ENCODE measurements at places on chromosomes 16 and 17.
A peak's percentile ranks its signal among the peaks of the same experiment; 100 is the strongest.

- no peak for DNase-seq
Measured at GRCh38 chr17:1961189-1961588, 63.9 kb downstream of the RTN4RL1 start.

DNA sequence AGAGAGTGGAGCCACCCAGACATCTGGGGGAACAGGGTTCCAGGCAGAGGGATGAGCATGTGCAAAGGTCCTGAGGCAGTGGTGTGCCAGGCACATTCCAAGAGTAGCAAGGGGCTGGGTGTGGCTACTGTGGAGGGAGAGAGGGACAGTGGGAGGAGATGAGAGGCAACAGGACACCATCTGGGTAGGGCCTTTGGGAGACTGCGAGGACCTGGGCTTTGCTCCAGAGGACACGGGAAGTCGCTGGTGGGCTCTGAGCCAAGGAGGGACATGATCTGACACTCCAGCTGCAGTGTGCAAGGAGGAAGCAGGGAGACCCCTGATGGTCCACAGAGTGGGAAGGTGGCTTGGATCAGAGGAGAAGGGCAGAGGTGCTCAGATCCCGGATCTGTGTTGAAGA, 56.7 kb upstream of the MED9 start:
- no peak for DNase-seq

GRCh38 chr17:74190154-74190553, 13.3 kb upstream of the RPL38 start:
- DNase-seq = peak; percentile 32

DNA sequence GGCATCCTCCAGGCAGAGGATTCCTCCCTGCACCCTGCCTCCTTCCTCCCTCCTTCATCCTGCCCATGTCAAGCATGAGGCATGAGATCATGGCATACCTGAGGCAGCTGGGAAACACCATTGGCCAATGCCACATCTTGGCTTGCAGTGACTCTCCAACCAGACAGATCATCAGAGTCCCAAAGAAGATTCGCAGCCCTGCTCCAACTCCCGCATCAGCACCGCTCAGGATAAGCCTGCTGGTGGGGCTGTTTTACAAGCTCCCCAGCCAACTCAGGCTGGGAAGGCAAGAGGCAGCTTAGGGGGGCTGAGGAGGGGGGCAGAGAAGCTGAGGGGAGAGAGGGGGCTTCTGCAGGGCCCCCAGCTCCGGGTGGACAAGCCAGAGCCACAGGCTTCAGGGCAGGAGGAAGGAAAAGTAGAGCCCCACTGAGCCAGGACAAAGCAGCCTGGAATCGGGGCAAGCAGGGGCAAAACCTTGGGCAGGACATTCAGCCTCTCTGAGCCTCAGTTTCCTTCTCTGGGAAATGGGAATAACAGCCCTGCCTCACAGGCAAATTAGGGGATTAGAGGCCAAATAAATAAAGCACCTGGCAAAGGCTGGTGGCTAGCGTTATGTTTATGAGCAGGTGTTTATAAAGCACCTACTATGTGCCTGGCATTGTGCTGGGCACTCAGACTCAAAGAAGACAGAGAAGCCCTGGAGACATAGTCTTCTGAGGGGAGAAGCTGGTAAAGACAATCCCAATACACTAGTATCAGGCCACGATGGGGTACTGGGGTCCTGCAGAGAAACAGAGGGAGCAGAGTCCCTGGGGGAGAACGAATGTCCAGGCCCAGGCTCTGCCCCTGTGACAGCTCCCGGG, 88.1 kb downstream of the GOSR1 start:
- no peak for DNase-seq

DNA sequence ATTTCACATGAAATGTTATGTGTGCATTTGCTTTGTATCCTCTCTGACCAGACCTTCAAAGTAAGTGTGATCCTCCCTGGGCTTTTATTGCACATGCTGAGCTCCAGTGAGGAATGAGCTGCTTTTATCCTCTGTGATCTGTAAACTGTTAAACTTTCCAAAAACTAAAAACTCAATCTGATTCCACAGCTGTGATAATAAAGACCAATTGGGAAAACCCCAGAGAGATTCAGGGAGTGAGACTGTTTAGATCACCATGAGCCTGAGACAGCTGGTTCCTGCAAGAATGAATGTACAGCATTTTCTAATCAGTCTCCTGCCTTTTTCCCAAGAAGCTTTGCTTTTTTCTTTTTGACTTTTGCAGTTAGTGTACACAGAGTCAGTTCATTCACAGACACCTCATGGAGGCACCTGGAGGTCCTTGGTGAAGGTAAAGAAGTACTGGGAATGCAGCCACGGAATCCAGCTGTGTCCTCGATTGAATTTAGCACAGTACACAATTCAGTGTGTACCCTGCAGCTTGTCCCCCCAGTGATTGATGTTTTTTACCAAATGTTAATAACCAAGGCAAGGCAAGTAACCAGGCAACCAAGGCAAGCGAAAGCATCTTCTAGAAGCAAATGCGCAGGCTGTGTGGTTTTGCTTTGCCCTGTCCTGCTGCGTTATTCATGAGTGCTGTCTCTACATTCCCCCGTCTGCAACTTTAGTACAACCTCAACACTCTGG, 182.6 kb downstream of the LGALS9B start:
- DNase-seq = no peak

DNA sequence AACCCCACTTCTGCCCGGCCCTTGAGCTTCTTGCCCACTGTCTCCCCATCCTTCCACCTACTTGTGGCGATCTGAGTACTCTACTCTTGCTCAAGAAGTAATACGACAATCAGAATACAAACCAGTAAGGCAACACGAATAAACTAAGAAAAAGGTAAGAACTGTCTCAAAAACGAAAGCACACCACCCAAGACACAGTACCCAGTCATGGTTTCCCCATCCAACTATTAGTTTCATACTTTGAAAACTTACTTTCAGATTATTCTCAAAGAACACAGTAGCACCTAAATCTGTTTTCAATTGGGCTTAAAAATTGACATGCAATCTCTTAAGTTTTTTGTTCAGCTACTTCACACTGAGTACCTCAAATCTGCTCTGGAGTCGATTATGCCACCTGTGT, 13.9 kb downstream of the GINS2 start:
- DNase-seq = no peak

GRCh38 chr16:24577167-24577566, 37.8 kb downstream of the RBBP6 start:
- no peak for DNase-seq

DNA sequence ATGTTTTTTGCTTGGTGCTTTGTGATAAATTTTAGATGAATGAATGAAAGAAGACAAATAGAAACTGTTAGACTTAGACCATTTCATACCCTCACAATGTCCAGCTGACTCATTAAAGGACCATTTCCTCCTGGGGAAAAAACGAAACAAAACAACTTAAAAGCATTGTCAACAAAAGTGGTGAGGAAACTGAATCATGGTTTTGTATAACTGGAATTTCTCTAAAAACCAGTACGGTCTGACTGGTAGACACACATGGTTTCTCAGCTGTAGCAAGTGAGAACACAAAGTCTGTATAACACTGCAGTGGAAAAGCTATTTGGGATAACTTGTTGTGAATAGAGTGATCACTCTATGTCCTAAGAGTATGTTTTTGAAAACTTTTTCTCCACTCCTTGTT, 5.3 kb upstream of the DDX52 start:
- no peak for DNase-seq

DNA sequence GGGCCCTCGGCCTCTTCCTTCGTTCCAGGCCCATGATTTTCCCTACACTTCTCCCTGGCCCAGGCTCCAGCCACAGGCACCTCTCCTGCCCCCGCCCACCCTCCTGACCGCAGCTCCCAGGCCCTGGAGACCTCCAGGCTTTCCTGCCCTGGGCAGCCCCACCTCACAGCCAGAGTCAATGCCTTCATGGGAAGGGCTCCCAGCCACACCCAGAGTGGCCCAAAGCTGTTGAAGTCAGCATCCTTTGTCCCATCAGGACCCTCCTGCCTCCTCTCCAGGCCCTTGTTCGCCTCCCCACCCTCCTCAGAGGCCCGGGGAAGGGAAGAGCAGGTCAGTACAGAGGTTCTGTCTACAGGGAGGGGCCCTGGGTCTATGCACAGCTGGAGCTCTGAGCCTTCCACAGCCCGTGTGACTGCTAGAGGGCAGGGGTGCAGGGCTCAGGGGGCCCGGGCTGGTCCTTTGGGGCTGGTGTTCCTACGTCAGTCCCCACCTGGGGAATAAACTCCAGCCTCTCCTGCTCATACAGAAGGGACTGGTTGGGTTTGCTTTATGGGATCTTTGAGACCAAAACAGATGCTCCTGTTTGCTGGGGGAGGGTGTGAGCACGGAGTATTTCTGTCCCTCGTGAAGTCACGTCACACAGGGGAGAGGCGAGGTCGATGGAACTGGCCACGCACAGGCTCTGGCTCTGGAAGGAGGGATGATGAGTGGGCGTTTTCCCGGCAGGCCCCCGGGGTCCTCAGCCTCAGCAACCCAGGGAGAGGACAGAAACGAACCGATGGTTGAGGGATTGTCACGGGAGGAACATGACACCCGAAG, 20.3 kb downstream of the TRARG1 start:
- DNase-seq = no peak

DNA sequence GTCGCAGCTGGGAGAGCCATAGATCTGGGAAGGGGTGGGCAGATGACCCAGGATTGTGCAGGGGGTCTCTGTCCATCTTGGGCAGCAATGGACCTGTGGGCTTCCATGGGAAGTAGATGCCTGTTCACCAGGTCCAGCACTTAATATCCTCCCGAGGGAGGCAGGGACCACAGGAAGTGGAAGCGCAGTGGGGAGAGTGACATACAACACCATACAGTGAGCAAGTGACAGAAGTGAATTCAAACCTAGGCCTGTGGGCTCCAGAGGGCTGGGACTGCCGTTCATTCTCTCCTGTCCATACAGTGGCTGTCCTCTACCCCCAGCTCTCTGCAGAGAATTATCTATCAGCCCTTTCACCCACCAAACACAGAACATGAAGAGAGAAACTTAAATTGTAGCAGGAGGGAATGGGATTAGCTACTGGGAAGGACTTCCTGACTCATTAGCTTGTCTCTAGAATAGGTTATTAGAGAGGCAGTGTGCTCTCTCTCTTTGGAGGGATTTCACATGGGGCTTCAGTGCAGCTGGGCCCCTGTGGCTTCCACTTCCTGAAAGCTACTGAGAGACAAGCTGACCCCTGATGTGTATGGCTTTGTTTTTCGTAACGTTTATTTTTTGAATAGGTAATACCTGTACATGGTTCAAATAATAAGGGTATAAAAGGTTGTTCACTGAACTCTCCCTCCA, 13.1 kb upstream of the SEZ6 start:
- DNase-seq = no peak

DNA sequence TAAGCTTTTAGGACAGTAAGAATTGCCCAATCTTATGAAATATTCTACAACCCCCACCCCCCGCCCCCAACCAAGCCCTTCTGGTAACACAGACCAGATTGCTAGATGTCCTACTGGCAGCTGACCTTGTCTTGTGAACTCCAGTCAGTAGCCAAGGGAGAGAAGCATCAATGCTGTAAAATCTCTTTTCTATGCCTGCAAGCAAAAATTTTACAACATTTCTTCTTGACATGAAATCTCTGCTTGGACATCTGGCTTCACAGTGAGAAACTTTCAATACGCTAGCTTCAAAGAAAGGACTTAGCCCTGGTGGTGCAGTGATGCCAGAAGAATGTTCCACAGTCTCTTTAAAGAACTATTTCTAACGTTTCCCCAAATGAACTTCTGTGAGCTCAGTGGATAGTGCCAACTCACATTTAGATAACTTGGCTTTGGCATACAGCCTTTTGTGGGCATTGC, 169.3 kb upstream of the AXIN2 start:
- DNase-seq = no peak

DNA sequence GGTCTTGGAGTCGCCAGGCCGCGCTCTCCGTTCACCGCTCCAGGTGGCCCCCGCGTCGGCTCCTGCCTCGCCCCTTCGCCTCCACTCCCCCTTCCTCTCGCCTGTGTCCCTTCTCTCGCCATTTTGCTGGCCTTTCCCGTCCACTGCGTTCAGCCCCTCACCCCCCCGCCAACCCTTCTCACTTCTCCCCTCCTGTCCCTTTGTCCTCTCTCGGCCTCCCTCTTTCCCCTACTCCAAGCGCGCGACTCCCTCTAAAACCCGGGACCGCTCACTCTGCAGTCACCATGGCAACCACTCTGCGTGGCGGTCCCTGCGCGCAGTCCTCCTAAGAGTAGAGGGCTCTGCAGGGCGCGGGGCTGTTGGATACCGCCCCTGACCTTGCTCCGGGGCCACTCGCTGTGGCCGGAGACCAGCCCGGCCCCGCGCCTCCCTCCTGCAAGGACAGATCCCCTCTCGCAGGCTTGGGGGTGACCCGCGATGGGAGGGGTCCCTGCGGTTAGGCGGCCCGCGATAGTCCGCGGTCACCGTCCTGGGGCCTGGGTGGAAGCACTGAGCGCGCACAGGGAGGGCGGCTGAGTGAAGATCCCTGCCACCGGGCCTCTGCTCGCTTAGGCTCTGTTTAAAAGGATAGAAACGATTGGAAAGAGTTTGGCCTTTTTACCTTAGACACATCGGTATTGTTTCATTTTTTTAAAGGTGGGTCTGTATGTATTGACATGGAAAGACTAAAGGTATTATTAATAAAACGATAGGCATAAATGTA, 454 bp downstream of the CCDC40 start:
- DNase-seq = peak; percentile 29

DNA sequence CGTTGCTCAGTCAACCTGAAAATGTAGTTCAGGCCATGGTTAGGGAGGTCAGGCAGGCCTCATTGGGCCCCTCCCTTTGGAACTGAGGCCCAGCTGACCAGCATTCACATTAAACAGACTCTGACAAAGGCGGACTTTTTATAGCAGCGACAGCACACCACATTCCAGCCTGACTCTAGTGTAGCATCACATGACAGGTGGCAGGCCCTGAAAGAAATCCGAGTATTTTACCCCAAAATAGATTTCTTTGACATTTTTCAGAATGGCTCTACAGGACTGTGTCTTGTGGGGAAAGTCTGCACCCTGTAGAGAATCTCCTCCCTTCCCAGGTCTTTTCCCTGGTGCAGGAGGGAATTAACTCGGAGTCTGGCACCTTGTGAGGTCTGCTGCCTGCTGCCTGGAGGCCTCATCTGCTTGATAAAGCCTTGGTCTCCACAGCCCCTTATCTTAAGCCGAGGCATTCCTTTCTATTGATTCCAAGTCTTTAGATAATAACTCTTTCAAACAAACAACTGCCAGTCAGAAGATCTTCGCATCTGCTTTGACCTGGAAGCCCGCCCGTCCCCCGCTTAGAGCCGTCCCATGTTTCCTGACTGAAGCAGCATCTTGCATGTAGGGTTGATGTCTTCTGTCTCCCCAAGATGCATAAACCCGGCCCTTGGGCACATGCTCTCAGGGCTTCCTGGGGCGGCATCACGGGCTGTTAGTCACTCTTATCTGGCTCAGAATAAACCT, 44.0 kb upstream of the CAPN15 start:
- DNase-seq = no peak

Data from CD4-positive, alpha-beta T cell treated with Interleukin-2 at 100 ng/mL for 4 hours (primary cell).